ENCODE measurements at places on chromosomes 3 and 15.
A peak's percentile ranks its signal among the peaks of the same experiment; 100 is the strongest.

DNA sequence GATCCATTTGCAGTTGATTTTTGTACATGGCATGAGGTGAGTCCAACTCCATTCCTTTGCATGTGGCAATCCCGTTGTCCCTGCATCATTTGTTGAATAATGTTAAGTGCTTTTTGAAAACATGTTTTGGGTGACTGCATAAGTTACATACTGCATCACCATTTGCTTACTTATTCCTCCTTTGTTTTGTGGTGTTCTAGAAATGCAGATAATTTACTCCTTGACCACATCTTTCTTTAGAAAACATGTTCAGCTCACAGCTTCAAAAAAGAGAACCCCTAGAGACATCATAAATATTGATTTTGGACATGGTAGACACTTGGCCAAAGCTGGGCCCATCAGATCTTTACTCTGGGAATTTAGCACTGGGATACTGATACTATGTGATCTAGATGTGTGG, 135.3 kb upstream of the DAZL start:
- DNase-seq: no peak

DNA sequence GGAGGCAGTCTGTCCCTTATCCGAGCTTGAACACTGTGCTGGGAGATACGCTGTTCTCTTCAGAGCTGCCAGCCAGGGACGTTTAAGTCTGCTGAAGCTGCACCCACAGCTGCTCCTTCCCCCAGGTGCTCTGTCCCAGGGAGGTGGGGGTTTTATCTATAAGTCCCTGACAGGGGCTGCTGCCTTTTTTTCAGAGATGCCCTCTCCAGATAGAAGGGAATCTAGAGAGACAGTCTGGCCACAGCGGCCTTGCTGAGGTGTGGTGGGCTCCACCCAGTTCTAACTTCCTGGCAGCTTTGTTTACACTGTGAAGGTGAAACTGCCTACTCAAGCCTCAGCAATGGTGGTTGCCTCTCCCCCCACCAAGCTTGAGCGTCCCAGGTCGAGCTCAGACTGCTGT, 319.9 kb upstream of the GRM7 start:
- DNase-seq: no peak

GRCh38 chr3:195282961-195283360, 12.0 kb upstream of the XXYLT1 start:
- no peak for DNase-seq

DNA sequence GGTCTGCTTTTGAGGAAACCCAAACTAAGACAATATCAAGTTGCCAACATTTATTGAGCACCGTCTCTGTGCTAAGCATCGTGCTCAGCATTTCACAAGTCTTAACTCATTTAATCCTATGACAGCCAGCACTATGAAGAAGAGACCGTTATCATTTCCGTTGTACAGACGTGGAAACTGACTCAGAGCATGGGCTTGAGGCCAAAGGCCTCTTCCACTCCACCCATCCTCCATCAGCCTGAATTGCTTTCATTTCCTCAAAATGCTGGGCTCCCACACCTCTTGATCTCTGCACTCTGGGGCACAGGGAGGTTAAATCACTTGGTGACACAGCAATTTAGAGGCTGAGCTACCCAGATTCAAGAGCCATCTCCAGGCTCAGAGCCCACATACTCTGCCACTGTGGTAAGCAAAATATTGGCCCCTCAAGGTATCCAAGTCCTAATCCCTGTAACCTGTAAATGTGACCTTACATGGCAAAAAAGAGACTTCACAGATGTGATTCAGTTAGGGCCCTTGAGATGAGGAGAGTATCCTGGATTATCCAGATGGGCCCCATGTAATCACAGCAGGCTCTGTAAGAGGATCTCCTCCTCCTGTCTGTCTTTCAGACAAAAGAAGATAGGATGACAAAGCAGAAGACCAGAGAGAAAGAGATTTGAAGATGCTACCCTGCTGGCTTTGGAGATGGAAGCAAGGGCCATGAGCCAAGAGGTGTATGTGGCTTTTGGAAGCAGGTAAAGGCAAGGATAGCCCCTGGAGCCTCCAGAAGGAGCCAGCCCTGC, 24.3 kb upstream of the FLNB start:
- DNase-seq: peak; percentile 68

- DNase-seq: peak; percentile 14
These were observed 1.6 kb upstream of the PPM1L start for GRCh38 chr3:160754371-160754854.

DNA sequence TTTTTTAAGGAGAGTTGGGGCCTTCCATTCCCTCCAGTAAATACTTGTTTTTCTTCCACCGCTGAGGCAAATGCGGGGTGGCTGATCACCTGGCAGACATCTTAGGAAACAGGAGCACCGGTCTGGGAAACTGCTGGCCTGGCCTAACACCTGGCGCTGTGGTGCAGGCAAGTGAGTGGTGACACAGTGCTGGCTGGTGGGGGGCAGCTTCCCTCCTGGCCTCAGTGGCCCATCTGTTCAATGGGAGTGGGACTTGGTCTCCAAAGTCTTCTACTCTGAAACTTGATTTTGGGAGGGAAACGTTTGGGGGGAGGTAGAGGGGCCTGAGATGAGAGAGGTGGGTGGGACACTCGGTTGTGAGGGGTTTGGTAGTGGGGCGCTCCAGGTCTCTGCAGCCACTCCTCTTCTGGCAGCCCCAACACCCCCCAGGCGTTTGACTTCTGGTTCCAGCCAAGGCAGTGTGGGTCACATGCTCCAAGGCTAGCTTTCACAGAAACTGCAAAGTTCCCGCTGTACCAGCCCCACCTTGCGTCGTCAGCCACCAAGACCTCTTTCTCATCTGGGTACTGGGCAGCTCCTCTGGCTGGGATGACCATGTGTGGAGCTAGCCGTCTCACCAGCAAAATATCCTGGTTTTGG, 4.7 kb downstream of the GHRL start:
- no peak for DNase-seq

GRCh38 chr3:93969997-93970396, 3.7 kb downstream of the PROS1 start:
- no peak for DNase-seq

DNA sequence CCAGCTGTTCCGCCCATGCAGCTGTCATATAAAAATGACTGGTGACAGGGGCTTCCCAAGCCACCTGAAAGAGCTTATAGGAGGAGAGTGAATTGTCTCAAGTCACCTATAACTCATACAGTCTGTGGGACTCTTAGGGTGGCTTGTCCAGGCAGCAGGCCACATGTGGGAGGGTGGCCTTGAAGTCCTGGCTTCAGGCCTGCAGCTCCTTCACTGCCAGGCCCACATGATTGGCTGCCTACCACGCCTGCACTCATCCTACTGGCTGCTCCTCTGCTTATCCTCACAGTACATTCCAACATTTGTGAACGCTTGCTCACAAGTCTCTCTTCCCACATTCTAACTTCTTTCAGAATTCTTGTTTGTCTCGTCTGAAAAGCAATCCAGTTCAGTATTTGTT, 41.1 kb upstream of the TIPARP start:
- DNase-seq: peak; percentile 52

DNA sequence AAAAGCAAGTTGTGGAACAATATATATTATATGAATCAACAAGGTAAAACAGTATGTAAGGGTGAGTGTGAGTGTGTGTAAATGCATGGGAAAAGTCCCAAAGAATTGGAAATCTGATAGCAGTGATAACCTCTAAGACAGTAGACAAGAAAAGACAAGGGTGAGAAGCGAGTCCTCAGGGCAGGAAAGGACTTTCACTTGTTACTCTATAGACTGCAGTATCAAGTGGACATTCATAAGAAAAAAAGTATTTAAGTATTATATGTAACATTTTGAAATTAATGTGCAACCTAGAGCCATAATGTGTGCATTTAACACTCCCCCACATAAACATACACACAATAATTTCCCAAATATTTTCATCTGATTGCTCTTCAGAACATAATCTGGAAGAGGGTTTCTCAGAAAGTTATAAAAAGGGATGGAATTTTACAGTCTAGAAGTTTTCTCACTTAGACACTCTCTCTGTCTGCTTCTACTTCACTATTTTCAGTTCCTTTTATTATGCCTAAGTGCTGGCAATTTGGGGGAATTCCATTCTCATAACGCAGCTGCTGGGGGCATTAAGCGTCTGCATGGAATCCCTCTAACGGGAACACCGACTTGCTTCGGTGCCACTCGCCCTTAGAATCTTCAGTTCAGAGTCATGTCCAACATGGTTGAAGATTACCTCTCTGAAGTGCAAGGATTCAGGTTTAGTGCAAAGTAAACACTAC, 50.0 kb upstream of the CDIN1 start:
- DNase-seq: no peak

GRCh38 chr15:55526559-55527036, 18.6 kb upstream of the DNAAF4 start:
- DNase-seq: peak; percentile 25

DNA sequence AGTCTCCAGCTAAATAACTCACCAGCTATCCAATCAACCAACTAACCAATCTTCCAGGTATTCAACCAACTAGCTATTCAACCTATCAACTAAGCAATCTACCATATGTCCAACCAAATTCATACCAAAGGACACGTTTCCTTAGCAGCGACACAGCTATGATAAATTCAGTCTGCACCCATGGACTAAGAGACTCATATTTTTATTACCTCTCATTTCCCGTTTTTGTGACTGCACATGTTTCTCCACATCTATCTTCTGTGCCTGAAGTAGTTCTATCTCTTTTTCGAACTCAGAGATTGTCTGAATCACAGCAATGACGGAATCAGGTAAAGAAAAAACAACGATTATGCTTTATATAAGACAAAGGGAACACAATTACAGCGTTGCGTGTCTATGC, 34.0 kb upstream of the GNB5 start:
- no peak for DNase-seq

DNA sequence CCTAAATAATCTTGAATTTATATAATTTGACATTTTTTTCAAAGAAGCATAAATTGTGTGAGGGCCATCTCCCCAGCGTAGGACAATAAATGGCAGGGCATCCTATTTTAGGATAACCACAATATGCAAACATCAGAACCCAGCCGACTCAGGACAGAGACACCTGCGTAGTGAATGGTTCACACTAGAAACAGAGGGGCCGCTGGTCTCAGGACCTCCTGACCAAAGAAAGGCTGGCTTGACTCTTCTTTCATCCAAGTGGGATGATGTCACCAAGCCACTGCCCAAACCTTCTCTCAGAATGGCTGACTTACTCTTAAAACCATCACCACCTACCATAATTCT, 162.1 kb downstream of the FOXP1 start:
- DNase-seq: no peak

DNA sequence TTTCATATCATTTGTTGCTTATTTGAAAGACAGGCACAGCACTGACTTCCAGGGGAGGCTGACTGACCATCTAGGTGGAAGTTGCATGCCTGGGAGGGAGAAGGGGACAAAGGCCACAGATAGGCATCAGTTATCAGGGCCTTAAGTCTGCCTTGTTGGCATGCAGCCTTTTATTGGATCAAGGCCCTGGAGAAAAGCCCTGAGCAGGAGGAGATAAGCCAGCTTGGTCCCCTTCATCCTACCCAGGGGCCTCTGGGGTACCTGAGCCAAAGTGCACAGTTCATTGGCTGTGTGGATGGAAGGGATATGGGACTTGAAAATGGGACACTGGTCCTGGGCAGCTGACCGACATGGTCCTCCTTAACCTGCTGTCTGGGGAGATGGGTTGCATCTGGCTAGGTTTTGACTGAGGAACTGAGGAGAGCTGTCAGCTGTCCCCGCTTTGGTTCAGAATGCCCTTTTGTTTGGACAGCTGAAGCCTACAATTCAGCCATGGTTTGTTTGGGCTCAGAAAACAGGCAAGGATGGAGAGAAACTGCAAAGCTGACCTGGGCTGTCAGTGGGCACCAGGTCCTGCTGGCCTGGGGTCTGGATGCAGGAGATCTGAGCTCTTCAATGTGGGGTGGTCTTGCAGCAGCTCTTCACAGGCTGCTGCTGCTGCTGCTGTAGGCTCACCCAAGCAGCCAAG, 60.0 kb downstream of the FLNB start:
- DNase-seq: no peak

- DNase-seq: no peak
These were observed 215.7 kb upstream of the FEZF2 start for GRCh38 chr3:62589078-62589477.

DNA sequence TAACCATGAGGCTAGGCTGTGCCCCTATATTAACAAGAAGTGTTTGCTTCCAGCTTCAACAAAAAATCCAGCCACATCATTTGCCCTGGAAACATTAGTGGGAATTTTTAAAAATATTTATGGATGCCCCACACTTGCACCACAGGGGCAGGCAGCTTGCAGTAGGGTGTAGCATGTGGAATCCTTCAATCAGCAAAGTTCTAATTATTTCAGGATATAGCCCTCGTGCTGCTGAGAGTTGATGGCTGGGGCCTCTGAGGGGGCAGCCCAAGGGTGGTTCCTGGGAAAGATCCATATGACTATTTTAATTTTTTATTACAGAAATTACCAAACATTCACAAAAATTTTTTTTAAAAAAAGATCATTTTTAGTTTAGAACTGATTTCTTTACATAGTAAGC, 35.1 kb upstream of the LMCD1 start:
- DNase-seq: no peak

DNA sequence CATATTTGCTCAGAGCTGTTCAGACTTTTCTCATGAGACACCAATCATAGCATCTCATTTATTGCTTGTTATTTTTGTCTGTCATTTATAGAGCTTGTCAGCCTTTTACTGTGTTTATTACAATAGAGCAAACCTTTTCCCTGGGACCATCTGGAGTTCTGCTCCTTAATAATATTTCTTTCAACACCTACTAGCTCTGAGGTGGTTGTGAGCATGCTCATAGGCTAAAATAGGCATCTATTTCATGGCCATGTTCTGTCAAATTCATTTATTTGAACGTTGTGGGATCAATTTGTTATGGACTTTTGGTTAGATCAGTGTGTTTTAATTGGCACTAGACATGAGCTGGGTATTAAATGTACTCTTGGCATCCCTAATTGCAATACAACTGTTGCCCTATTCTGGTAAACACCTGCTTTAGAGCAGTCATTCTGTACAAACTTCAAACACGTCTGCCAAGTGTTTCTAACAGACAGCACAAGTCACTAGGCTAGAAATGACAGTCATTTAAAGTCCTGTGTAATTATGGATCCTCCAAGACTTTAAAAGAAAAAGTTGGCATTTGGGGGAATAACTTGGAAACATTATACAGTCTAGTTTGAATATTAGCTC, 766.3 kb downstream of the ZNF385D start:
- no peak for DNase-seq

DNA sequence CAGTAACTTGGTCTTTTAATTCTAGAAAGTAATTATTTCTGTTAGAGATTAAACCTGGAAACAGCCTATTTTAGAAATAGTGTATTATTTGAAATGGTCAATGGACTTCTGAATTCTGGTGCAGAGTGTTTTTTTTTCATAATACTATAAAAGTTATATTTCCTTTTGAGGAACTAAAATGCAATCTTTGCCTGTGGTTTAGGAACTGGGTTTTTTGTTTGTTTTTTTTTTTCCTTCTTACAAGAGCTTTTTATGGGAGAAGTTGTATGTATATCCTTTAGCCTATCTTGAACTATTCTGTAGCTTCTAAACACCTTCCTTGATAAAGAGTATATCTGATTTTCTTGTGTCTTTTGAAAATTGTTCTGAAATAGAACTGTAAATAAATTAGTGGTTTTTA, 88.3 kb downstream of the ARIH1 start:
- no peak for DNase-seq

- DNase-seq: no peak
These were observed 137.6 kb downstream of the SPATA16 start for GRCh38 chr3:173003471-173003870.

GRCh38 chr3:45983770-45984169, 11.9 kb downstream of the FYCO1 start:
- DNase-seq: no peak

All from AG09309 (cell line).